Kidney capillary endothelial cell (primary cell): ENCODE measurements at places on chromosomes 7 and 10.
A peak's percentile ranks its signal among the peaks of the same experiment; 100 is the strongest.

GRCh38 chr7:131327049-131327625 is 539 bp upstream of the MKLN1 start:
- peak; percentile 60 for DNase-seq

DNA sequence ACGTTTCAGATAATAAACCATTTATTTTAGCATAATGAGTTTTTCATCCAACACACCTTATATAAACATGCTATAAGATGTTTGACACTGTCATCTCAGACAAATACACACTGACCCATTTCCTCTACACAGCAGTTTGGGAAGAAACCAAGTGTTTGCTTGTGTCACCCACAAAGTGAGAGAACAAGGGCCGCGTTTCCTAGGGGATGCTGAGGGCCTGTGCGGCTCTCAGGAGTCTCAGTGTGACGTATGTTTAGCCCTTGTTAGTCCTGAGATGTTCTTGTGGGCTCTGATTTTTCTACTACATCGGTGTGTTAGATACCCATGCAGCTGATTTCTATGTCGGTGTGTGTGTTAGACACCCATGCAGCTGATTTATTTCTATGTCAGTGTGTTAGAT is 266.3 kb downstream of the DIP2C start:
- no peak for DNase-seq

DNA sequence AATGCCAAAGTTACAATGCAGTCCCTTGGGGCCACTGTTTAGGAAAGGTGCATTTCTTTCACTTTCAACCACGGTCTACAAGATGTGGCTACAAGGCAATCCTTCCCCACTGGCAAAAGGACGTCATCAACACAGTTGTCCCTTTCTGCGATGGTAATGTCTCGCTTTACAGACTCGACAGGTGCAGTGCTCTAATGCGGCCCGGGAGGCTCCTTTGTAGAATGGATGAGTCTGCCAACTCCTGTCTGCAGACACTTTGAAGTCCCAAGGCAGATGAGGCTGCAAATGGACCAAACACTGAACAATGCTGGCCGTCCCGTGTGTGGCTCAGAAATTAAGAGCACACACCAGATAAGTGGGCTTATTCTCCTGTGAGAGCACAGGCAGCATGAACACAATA is 133.7 kb downstream of the PIP4K2A start:
- no peak for DNase-seq

DNA sequence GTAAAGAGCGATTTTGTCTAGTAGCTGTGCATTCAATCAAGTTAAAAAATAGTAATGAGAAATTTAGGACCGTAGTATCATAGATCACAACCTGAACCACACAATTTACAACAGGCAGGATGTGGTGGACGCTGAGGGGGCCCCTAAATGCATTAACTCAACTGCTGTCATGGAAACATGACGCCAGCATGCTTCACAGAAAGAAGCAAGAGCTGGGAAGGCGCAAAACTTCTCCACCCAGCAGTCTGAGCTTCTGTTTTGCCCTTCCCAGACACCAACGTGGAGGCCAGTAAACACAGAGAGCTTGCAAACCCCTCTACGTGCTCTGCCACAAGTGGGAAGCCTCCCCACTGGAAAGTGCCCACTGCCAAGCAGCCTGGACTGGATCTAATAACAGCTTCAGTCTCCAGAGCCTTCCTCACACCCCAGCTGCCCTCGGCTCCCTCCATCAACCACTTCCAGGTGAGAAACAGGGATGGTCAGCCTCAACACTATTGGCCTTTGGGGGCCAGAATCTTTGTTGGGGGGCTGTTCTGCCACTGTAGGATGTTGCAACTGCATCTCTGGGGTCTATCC is 151.8 kb downstream of the SFMBT2 start:
- DNase-seq, result no peak
